ENCODE measurements at places on chromosomes 3 and 15.
A peak's percentile ranks its signal among the peaks of the same experiment; 100 is the strongest.

GRCh38 chr3:195207056-195207455 lies 63.9 kb downstream of the XXYLT1 start:
- DNase-seq: peak; percentile 14

GRCh38 chr3:195401943-195402342 lies 40.9 kb downstream of the ACAP2 start:
- no peak for DNase-seq

- DNase-seq: peak; percentile 68
Measured at GRCh38 chr3:58529516-58530353, 7.3 kb downstream of the ACOX2 start.

- DNase-seq: no peak
Measured at GRCh38 chr3:27202959-27203358, 166.2 kb downstream of the NEK10 start.

GRCh38 chr15:77418966-77419835 lies 703 bp downstream of the PEAK1 start:
- peak; percentile 82 for DNase-seq

DNA sequence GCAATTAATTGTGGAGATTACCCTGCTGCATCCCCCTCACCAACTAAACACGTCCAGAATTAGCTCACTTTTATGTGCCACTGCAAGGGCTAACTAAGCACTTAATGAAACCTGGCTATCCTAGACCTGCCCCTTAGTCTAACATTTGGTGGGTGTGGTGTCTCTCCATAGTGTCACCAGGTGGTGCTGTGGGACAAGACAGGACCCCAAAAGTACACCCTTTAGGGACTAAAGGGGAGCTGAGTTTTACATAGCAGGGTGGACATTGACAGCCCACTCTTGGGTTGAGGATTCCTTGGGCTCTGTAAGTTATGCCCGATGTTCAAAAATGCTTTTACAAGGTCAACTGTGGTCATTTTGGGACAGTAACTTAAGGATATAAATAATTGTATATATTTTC lies 5.7 kb downstream of the DUT start:
- peak; percentile 55 for DNase-seq

Data from D341Med (cell line).